ENCODE measurements at places on chromosomes 13 and 19.

DNA sequence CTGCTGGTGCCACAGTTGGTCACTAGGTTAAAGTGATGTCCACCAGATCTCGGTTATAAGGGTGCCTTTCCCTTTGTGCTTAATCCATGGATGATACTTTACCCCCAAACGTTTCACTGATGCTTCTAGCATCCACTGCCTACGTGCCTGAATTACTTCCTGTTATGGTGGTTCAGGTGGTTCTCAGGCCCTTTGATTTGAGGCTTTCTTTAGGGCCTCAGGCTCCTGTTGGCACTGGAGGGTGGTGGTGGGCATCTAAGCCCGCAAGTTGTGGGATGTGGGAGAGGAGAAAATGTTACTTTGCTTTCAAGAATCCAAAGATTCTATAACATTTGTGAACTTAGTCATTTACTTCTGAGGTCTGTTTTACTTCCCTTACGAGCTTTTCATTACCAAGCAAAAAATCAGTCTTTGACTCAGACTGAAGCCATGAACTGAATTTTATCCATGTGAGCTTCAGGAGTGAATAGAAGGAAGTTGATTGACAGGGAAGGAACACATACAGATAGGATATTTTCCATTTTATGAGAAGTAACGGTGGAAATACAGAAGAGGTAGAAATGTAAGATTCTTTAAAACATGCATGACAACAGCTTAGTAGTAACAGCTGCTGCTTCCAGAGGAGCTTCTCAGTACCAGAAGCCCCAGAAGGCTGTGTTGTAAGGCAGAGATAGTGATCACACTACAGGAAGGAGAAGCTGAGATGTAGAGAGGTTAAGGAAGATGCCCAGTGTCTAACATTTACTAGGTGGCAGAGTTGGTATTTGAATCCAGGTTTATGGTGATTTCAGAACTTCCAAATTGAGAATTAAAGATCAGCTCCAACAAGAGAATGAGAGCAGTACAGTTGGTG lies 65.0 kb downstream of the ARHGEF7 start:
- no peak for DNase-seq

DNA sequence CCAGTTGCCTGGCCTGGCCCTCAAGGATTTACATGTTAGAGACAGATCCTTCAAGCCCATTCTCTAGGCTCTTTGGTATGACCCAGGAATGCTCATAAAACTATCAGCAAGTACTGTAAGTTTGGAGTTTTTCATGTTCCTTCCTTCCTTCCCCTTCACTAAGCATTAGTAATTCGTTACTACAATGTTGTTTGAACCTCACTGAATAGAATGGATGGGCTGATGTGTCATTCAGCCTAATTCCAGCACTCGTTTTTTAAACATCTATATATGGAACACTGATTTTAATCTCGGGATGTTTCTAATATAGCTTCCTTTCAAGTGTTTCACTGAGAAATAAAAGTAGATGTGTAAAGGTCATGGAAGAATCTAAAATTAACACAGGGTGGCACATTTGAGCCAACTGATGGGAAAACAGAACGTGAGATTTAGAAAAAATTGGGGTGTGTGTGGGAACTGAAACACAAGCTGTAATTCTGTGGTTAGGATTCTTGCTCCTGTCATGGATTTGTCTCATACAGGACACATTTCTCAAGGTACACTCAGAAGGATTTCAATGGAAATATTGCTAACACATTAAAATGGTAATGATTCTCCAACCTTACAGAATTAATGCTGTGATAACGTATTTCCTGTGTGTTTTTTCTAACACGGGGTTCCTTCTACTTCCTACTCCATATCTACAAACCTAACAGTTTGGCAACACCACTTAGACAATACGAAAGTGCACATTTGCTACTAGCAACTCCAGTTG lies 93.4 kb downstream of the FLT1 start:
- no peak for DNase-seq

GRCh38 chr19:38425222-38425809 lies 703 bp downstream of the RASGRP4 start:
- no peak for DNase-seq

DNA sequence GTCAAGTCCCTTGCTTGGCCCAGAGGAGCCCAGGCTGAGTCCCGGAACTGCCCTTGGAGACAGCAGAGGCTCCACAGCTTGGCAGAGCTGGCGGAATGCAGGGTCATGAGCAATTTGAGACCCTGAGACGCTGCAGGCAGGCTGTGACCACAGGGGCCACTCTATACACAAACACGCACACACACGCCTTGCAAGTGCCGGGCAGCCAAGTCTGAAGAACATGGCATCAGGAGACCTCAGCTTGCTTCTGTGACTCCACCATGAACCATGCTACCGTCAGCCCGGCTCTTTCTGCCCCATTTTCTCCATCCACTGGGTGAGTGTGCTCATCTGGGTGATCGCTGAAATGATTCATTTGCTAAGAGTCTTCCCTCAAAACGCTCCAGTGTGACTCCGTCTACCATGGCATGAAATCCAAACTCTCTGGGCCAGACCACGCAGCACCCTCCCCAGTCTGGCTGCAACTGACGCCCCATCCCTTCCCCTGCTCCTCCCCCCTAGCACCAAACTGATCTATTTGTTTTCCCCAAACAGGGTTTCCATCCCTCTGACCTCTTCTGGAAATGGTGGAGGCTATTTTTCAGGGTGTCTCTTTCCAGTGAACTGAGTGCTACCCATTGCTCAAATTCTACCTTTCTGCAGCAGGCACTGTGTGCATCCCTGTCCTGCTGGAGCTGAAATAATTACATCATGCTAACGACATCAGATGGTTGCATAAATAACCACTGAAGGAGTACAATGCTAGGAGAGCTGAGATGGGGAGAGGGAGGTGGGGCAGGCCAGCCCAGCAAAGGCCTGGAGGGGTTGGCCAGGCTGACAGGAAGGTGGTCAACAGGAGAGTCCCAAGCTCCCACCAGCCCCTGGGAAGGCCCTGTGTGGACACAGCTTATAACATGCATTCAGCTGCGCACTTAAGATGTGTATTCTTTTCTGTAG lies 3.1 kb downstream of the CARS2 start:
- peak; percentile 38 for DNase-seq

DNA sequence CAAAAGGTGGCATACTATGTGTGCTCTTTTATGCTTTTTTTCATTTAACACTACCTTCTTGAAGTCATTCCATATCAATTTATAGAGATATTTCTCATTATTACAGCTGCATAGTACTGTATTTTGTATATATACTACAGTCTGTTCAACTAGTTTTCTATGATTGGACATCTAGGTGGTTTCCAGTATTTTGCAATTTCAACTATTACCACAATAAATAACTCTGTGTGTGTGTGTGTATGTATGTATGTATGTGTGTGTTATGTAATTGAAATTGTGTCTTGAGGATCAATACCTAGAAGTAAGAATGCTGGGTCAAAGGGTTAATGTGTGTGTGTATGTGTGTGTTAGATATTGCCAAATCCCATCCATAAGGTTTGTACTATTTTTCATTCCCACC lies 7.0 kb downstream of the LPAR6 start:
- no peak for DNase-seq

- DNase-seq = no peak
Observed at GRCh38 chr19:41935760-41936415, 7.6 kb upstream of the ERFL start.

- DNase-seq = no peak
Observed at GRCh38 chr13:113857531-113858195, 6.2 kb downstream of the GAS6 start.

DNA sequence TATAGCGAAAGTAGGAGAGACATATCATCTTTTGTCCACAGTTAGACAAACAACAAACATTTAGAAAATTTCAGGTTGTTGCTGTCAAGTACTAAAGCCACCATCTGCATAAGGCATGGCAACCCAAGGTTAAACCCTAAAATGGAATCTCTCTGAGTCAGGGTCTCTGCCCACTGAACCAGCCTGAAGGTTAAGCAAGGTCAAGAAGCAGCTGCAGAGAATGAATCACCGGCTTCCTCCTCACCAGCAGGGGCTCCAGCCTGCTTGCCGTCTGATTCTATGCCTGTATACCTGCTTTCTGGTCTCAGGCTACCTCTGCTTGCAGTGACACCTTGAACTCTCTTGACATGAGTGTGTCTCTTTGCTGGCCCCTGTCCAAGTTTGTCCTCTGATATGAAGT lies 726.2 kb upstream of the SGCG start:
- peak; percentile 53 for DNase-seq

DNA sequence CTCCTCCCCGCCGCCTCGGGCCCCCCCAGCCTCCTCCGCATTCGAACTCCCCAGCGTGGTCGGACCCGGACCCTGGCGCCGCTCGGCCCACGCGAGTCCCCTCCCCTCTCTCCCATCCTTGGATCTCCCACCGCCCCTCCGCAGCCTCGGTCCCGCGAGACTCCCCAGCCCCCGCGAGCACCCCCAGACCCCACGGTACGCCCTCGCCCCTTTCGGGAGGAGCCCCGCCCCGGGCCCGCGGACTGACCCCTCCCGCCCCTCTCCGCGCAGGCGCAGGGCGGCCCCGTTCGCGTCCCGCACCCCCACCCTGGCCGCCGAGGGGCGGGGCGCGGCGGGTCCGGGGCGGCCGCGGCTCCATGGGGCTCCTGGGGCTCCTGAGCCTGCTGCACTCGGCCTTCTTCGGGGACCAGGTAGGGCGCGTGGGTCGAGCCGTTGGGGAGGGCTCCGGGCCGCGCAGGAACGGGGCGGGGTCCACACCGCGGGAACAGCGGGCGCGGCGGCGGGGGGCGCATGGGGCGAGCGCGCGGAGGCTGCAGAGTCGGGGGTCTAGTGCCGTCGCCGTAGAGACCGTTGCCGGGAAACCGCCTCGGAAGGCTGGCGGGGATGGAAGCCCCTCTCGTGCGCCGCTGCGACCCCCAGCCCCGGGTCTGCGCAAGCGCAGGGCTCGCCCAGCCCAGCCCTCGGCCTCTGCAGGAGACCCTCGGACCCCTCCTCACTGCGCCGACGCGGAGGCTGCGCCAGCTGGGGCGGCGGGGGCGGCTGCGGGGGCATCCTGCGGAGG lies 3.8 kb upstream of the APC2 start:
- DNase-seq = no peak

DNA sequence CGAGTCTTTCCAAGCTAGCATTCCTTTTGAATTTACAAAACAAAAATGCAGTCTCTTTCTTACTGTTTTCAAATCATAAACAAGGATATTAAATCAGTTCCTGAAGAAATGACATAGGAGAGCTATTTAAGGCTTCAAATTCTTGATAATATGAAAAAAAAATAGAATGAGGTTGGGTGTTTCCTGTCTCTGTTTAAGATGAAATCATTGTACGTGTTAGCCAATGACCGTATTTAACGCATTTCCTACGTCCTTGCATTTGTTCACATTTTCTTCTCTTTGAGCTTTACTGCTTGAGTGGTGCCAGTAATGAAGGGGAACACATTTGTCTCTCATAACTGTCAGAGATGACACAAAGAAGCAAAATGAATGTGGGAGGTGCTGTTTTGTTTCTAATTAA lies 821.3 kb downstream of the DIAPH3 start:
- DNase-seq = no peak

- DNase-seq = no peak
Observed at GRCh38 chr13:21071924-21072323, 10.5 kb upstream of the LATS2 start.

DNA sequence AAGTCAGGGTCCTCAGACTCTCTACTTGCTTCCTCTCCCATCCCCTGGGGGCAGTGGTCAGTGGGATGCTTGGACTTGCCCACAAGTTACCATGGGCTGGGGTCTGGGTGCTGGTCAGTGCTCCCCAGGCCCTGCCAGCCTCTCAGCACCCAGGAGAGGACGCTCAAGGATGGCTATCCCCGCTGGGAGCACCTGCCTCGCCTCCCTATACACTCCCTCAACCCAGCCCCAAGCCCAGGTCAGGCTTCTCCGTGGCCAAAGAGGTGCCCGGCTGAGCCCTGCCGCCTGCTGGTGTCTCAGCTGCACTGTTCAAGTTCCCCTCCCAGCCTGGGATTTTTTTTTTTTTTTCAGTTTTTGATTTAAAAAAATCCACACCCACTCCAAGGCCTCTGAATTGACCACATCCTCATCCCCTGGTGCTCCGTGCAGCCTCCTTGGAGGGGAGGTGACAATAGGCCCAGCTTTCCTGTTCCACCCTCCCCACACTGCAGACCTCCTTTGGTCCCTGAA lies 10.8 kb downstream of the F2RL3 start:
- no peak for DNase-seq

GRCh38 chr19:18731562-18732008 lies 48.1 kb downstream of the CRTC1 start:
- DNase-seq = no peak

- DNase-seq = no peak
Observed at GRCh38 chr13:98534821-98535220, 42.1 kb downstream of the STK24 start.

GRCh38 chr19:35106291-35106583 lies 9.4 kb upstream of the FXYD3 start:
- no peak for DNase-seq

GRCh38 chr19:17719730-17720400 lies 585 bp downstream of the MAP1S start:
- no peak for DNase-seq

GRCh38 chr13:43023289-43023963 lies at the start of gene DNAJC15:
DNAJC15 (plus strand) TSS chr13:43023586; CDS start chr13:43023627, 41 bp downstream.
- DNase-seq = peak; percentile 88

DNA sequence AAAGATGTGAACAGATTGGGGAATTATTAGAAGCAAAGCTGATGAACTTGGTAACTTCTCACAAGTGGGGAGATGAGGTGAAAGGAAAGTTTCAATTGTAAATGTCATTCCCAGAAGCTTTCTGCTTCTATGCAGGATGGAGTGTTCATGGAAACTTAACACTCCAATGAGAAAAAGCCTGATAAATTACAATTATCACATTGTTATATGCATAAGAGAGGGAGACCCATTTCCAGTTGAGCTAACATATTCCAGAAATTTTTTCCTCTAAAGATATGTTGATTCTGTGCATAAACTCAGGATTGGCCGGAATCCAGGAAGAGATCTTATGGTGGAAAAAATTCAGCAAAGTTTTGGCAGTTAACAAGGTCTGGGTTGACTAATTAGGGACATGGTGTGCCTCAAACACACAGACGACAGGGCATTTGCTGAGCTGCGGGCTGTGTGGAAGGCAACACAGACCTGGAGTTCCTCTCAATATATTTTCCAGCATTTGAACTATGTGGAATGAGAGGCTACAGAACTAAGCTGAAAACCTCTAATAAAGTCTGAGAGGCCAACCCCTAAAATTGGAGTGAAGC lies 64.9 kb upstream of the FGF14 start:
- DNase-seq = no peak

- no peak for DNase-seq
Observed at GRCh38 chr13:102236830-102237229, 165.0 kb downstream of the FGF14 start.

GRCh38 chr13:81293594-81294164 lies 952.8 kb upstream of the SPRY2 start:
- DNase-seq = no peak

GRCh38 chr13:98868932-98869331 lies 108.9 kb downstream of the DOCK9 start:
- DNase-seq = no peak

Data from adrenal gland (tissue), 19 donors.